ENCODE measurements at places on chromosomes 2 and 18.

DNA sequence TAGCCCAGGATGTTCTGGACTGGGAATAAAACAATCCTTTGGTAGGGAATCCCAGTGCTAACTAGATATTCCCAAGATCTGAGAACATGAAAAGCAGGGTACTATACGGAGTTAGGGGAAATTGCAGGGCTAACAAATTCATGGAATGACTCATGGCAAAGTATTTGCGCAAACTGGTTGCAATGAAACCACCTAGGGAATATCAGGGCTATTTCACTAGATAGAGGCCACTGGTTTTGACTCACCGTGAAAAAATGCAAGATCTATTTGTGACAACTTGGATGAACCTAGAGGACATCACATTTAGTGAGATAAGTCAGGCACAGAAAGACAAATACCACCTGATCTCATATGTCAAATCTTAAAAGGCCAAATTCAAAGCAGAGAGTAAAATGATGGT, 233.3 kb downstream of the MBD2 start:
- no peak for DNase-seq

DNA sequence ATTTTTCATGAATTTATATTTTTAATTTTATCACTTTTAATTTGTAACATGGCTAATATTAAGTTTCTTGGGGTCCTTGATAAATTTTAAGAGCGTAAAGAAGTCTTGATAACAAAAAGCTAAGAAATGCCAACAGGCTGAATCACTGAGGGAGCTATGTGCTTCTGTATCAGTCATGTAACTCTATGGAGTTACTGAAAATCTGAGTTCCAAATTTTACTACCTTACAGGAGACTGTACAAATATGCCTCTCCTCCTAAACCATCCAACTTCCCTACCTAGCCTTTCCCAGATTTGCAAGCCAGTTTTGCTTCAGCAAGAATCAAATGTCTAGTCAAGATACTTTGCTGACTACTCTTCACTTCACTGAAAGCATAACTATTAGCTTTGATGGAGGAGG, 35.7 kb downstream of the FEZ2 start:
- DNase-seq: no peak

- no peak for DNase-seq
Measured at GRCh38 chr2:132460781-132461180, 44.2 kb downstream of the GPR39 start.

DNA sequence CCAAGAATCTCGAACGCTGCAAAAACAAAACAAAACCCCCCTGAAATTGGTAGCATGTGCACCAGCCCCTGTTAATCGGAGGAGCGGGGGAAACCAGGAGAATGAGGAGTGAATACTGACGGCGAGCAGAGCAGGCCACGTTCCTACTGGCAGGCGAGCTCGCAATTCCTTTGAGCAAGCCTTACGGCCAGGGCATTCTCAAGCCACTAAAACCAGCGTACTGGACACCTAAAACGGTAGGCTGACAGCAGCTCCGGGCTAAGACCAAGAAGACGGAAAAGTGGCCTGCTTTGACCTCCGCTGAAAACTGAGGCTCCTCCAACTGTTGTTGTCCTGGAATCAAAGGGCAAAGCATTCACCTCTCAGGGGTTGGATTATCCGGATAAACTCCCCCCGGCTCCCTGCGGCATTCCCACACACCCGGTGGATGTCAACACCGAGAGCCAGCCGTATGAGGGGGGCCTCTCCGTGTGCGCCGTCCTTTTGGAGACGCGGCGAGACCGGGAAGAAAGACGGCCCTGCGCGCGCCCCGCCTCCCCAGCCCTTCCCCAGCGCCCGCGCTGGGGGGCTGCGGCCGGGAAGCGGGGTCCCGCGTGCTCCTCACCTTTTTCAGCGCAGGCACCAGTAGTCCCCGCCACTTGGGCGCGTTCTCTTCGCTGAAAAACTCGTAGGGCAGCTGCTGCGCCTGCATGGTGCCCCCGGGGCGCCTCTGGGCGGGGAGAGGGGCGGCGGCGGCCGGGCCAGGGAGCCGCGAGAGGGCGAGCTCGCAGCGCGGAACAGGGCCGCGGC, 925 bp downstream of the SOS1 start:
- no peak for DNase-seq

GRCh38 chr2:235812185-235812665, 318.4 kb downstream of the AGAP1 start:
- DNase-seq: no peak

- no peak for DNase-seq
Measured at GRCh38 chr2:206824993-206825392, 59.6 kb downstream of the FASTKD2 start.

- no peak for DNase-seq
Measured at GRCh38 chr2:173934895-173935294, 30.3 kb downstream of the SP3 start.

DNA sequence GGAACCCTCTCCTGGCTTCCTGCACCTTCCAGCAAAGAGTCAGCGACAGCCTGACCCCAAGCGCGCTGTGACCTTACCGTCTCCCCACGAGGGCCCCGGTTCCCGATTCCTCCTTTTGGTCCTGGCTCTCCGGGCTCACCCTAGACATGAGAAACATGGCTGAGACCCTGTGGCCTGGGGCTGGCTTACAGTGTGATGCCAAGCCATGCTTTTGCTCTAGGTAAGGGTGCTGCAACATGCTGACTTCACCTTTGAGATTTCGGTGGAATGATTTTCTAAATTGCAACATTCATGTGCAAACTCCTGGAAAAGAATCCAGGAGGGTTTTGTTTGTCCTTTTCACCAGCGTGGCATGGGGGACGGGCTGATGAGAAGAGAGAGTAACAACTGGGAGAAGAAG, 63.9 kb downstream of the COL6A3 start:
- DNase-seq: no peak

GRCh38 chr18:46563317-46563716, 93.7 kb downstream of the LOXHD1 start:
- no peak for DNase-seq
